Skin of body (tissue), 3 donors: ENCODE measurements at places on chromosomes 16 and 17.

- no peak for DNase-seq
Observed at GRCh38 chr16:87391324-87391949, 699 bp upstream of the MAP1LC3B start.

- no peak for DNase-seq
Observed at GRCh38 chr16:55701442-55702319, 45.9 kb downstream of the SLC6A2 start.

DNA sequence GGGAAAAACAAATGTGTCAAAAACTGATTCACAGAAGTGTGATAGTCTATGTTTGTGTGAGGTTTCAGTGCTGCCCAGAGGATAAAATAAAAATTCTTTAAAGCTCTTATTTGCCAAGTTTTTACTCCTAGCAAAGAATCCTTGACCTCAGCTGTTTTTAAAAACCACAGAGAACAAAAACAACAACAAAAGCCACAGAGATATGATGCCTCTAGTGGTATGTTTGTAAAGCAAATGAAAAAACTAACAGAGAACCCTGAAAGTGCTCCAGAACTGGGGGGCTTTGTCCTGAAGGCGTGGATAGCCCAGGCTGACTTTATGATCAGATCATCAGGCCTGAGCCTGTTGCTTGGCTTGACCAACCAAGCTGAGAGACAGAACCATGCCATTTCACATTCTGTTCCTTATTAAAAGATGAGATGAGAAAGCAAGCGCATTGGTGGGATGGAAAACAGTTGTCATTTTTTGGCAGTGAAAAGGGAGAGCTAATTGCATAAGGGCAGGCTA lies 411.0 kb downstream of the CPPED1 start:
- peak; percentile 58 for DNase-seq

DNA sequence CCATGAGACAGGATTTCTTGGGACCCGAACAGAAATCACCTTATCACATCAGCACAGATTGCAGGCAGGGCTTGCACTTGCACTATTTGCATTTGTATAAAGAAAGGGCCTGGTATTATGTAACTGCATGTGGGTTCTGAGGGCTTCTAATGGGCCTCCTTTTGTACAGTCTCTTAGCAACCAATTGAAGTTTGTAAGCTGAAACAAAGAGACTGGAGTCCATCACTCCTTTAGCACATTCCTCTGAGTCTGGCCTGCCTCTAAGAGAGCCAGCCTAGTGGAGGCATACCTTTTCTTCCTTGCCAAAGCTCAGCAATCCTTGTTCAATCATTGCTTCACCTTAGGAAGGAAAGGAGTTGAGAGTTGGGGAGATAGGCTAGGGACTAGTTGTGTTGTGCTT lies 387.1 kb downstream of the XYLT1 start:
- no peak for DNase-seq

DNA sequence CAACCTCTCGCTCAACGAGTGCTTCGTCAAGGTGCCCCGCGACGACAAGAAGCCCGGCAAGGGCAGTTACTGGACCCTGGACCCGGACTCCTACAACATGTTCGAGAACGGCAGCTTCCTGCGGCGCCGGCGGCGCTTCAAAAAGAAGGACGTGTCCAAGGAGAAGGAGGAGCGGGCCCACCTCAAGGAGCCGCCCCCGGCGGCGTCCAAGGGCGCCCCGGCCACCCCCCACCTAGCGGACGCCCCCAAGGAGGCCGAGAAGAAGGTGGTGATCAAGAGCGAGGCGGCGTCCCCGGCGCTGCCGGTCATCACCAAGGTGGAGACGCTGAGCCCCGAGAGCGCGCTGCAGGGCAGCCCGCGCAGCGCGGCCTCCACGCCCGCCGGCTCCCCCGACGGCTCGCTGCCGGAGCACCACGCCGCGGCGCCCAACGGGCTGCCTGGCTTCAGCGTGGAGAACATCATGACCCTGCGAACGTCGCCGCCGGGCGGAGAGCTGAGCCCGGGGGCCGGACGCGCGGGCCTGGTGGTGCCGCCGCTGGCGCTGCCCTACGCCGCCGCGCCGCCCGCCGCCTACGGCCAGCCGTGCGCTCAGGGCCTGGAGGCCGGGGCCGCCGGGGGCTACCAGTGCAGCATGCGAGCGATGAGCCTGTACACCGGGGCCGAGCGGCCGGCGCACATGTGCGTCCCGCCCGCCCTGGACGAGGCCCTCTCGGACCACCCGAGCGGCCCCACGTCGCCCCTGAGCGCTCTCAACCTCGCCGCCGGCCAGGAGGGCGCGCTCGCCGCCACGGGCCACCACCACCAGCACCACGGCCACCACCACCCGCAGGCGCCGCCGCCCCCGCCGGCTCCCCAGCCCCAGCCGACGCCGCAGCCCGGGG lies 1.3 kb downstream of the FOXC2 start:
- no peak for DNase-seq

GRCh38 chr16:52294660-52295059 lies 252.3 kb downstream of the TOX3 start:
- no peak for DNase-seq

GRCh38 chr16:87554754-87555427 lies 47.4 kb upstream of the JPH3 start:
- no peak for DNase-seq

DNA sequence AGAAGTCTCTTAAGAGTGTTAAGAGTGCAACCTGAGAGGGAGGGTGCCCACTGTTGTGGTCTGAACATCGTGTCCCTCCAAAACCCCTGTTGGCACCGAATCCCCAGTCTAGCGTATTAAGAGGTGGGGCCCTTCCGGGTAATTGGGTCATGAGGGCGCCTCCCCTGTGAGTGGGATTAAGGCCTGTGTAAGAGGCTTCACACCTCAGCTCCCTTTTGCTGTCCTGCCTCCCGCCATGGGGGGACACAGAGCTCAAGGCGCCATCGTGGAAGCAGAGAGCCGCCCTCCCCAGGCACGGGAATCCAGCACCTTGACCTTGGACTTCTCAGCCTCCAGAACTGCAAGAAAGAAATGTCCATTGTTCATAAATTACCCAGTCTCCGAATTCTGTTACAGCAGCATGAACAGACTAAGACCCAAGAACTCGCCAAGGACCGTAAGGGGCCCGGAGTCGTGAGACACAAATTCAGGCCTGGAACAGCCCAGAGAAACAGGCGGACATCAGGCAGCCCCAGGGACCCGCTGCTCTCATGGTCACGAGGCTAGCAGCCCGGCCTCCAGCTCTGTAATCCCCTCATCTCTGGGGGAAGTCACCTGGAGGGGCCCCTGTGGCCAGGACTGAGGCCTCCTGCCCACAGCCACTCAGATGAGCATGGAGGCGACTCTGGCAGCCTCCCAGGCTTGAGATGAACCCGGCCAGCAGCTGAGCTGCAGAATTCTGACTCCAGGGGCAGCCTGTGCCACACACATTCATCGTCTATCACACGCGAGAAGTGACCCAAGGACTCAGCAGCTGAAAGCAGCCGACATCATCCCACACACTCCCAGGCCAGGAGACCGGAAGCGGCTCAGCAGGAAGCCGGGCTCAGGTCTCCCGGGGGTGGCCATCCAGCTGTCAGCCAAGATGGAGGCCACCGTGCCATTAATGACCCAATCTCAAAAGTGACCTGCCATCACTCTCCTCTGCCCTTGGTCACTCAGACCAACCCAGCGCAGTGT lies 12.8 kb upstream of the CHMP6 start:
- DNase-seq, result no peak

DNA sequence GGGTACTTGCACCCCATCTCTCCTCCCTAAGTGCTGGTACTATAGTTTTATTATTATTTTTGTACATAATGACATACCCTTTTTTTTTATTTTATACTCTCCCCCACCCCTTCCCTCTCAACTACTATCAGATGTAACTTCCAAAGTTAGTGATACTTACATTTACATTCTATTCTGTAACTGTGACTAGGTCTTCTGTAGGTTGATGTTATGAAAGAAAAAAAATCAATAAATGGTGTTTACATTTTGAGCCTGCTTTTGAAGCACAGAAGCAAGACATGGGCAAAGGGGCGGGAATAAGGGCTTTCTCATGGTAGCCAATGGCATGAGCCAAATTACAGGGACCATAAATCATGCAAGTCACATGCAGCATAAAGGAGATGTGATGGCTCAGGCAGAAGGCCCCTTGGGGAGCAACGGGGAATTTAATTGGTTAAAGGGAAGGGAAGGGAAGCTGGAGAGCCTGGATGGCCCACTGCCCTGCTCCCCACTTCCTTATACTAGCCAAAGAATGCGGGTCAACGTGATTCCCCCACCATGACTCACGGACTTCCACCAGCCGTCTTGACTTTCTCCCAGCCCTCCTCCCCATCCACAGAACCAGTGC lies 2.4 kb upstream of the ACSF2 start:
- no peak for DNase-seq

DNA sequence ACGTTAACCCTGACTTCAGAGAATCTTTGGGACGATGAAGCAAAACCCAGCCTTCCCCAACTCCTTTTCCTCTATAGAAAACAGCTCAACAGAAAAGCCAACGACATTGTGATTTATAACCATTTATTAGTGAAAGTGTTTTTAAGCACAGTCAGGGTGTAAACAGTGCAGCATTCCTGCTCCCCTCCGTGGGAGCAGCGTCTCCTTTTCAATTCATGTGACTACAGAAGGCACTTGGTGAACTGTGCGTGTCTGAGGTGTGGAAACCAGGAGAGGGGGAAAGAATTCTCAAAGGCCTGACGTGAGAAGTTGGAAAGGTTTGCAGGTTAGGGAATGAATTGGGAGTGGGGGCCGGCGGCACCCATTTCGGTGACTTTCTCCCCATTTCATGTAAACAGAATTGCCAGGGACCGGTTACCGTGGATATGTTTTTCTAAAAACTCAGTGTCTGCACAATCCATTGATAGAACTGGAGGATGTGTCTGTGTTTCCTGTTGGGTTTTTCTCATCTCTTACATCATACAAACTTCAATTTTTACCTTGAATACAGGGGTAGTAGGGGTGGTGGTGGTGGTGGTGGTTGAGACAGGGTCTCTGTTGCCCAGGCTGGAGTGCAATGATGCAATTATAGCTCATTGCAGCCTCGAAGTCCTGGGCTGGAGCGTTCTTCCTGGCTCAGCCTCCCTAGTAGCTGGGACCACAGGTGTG lies 53.1 kb downstream of the NDE1 start:
- DNase-seq, result no peak

DNA sequence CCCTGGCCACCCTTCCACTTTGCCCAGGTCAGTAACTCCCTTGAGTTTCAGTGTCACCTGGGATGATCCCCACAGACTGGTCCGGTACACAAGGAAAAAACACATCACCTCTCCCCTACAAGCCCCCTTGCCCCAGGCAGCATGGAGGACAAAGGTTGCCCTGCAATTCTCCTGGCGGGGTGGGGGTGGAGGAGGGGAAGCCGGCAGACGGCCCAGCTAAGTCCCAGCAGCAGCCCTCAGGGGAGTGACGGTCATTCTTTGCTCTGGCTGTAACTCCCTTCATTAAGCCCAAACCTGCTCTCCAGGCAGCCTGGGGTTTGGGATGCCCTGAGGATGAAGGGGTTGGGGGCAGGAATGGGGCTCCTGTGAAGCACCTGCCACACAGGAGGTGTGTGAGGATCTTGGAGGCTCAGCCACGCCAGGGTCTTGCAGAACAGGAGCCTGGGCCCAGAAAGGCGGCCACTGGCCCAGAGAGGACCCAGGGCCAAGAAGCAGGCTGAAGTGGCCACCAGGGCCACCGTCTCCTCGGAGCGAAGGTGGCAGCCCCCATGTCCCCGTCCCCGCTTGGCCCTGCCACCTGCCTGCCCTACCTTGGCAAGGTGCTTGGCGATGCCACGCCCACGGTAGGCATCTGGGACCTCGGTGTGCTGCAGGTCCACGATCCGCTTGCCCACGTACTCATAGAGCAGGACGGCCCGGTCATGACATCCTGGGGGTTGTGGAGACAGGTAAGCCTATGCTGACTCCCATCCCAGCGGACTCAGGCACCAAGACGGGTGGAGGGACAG lies 9.5 kb downstream of the NATD1 start:
- no peak for DNase-seq

GRCh38 chr17:10420811-10421210 lies 939 bp downstream of the MYH8 start:
- DNase-seq, result no peak

DNA sequence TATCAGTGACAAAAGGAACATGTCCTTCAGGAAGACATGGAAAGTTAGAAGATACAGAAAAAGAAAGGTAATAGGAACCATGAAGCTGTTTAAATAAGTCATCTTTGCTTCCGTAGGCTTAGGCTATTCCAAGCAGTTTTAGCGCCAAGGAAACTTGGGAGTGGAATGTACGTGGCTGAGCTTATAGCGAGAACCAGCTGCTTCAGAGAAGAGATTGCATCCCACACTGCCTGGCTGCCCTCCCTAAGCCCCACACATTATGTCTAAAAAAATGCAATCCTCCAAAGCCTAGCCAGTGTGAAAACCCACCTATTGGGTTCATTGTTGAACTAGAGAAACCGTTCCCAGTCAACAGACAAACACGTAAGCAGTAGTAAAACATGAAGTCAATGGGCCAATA lies 149.9 kb downstream of the SLC39A11 start:
- DNase-seq, result no peak

GRCh38 chr16:3702082-3702481 lies 15.2 kb downstream of the TRAP1 start:
- DNase-seq, result no peak

DNA sequence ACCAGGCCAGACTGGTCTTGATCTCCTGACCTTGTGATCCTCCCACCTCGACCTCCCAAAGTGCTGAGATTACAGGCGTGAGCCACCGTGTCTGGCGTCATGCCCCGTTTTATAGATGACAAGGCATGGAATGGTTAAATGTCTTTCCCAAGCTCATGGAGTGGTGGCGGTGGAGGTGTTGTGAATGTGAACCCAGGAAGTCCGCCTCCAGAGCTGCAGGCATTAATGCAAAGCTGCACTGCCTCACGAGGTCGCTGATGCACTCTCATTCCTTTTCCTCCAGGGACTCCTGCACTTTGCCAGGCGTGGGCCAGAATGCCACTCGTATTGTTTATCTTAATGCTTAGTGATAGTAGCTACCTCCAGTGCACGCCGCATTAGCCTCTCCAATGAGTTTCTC lies 149.6 kb downstream of the WWOX start:
- no peak for DNase-seq

- DNase-seq, result no peak
Observed at GRCh38 chr16:50839356-50839755, 97.5 kb downstream of the CYLD start.

DNA sequence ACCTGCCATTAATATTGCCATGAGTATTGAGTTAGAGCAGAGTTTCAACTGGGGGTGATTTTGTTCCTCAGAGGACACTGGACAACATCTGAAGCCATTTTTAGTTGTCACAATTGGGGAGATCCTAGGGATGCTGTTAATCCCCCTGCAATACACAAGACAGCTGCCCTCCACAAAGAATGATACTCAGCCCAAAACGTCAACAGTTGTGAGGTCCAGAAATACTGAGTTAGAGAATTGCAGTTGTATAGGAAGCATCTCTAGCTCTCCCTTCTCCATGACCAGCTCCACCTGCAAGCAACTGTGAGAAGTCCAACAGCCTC lies 614.0 kb upstream of the CDH5 start:
- no peak for DNase-seq

DNA sequence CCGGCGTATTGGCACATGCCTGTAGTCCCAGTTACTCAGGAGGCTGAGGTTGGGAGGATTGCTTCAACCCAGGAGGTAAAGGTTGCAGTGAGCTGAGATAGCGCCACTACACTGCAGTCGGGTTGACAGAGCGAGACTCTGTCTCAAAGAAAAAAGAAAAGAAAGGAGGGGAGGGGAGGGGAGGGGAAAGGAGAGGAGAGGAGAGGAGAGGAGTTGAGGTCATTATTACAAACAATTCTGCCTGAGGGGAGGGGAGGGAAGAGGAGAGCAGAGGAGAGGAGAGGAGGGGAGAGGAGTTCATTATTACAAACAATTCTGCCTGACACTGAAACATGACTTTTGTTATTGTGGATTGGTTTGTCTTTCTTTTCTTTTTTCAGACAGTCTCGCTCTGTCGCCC lies 19.8 kb upstream of the ABCA5 start:
- no peak for DNase-seq

GRCh38 chr17:29010129-29010528 lies 4.3 kb upstream of the SEZ6 start:
- DNase-seq, result no peak
